ENCODE measurements at places on chromosomes 16 and 17.

DNA sequence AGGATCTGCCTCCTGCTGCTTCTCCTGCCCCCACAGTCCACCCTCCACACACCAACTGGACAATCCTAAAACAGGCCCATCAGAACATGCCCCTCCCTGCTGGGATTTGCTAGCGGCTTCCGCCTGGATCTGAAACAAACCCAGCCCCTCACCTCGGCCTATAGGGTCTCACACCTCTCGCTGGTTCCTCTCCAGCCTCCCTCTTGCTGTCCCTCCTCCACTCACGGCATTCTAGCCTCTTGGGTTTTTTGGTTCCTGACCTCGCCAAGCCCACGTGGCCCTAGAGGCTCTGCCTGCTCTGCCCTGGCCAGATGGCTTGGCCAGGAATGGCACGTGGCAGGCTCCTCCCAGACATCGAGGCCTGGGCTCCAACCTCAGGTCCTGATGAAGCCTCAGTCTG, 15.7 kb upstream of the MTSS2 start:
- DNase-seq, result no peak

DNA sequence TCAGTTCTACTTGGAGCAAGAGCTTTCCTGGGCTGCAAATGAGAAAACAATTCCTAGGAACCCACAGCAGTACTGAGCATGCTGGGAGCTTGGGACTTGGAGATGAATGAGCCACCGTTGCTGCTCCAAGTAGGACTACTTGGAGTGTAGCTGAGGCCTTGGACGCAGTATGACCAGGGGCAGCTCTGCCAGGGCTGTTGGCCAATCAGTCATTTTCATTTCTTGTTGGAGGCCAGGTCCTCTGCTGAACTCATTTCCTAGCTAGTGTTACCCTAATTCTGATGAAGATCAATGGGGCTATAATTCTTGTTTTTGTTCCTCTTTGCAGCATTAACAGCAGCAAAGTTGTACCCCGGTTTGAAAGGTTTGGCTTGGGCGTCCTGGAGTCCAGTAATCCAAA, 8.0 kb upstream of the LGALS9 start:
- no peak for DNase-seq

GRCh38 chr16:88345031-88345720, 37.6 kb upstream of the ZNF469 start:
- no peak for DNase-seq

DNA sequence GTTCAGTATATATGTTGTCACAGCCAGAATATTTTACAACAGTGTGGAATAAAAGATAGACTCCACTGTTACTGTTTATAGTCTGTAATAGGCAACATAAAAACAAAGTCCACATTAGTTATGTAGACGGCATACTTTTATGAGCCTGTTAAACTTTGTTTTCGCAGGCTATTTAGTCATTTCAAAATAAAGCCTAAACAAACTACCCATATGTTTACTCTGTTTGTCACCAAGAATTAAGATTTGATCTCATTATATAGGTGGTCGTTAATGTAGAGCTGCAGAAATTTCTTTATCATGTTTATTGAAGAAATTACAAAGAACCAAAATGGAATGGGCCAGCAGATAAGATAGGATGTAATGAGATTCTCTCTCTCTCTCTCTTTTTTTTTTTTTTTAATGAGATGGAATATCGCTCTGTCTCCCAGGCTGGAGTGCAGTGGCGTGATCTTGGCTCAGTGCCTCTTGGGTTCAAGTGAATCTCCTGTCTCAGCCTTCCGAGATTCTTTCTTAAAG, 943.8 kb upstream of the SOX9 start:
- DNase-seq, result no peak

DNA sequence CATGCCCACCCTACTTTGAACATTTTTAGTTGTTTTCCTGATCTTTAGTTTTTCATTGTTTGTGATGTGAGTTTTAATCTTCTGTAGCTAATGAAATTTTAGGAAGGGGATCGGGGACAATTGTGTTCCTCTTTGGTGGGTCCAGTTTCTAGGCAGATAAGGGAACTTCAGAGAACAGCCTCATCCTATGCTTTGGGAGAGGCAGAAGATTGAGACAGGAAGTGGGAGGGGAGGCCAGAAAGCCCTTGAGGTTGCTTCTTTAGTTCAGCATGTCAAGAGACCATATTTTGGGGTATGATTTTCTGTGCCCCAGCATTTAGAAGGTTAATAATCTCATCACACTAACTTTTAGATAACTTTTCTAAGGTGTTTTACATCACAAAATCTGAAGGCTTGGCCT, 191.0 kb downstream of the TANC2 start:
- no peak for DNase-seq

- no peak for DNase-seq
These were observed 22.1 kb downstream of the TMEM94 start for GRCh38 chr17:75478508-75478907.

Measured in fibroblast of skin of left biceps (primary cell).